Thoracic aorta (tissue), 2 donors: ENCODE measurements at places on chromosomes 4 and X. TPM values are rescaled to one million over a fixed set of nuclear protein-coding genes. Genes with fewer than 3 reads are reported as not detected.

The STOX2 gene
- 5.9 TPM for total RNA-seq

The SPINK2 gene
- not detected for total RNA-seq

The MSANTD1 gene
- 1.4 TPM for total RNA-seq

DNA sequence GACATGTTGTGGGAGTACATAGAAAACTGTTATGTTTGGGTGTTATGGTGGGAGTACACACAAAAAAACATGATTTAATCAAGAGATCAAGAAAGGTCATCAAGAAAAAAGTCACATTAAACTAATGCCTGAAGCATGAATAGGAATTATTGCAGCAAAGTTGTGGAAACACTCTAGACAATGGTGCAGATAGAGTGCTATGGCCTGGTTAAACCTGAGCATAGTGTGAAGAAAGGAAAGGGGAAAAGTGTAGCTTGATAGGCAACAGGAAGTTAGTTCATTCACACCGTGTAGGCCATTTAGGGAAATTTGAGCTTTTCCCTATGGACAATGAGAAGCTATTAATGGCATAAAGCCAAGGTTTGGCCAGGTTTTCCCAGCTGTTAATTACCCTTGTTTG, 162.1 kb upstream of the EMCN start:
- DNase-seq = no peak

DNA sequence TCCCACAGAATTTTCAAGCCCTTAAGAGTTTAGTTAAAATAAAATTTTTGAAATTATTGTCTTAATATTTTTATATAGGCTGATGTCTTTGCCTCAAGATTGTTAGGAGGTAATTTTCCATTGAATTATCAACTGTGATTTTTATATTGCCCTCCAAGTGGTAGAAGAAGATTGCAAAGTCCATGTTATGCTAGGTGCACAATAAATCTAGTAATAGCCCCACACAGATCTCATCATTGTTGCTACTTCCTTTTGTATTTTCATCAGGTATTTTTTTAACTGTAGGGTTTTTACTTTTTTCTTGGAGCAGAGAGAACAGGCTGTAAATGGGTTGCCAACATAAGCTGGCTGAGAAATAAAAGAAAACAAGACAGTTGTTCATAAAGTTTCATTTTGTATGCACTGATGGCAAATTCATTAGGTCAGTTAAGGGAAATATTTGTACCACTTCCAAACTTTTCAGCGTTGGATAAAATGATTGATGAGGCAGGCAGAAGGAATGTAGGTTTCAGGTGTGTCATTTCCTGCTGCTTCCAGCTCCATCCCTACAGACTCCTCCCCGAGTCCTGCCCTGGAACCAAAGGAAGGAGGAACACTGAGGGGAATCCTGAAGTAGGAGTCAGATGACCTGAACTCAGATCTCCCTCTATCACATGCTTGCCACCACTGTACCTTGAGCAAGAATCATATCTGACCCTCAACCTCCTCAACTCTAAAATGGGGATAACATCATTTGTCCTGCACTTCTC, 105.5 kb downstream of the PRRG1 start:
- DNase-seq = no peak

- DNase-seq = no peak
These were observed 77.2 kb upstream of the GALNT7 start for GRCh38 chr4:173091362-173091761.

The VCX3A gene
- total RNA-seq = not detected
